Germinal center (tissue), 1 donor: ENCODE measurements at places on chromosomes 4 and X.

DNA sequence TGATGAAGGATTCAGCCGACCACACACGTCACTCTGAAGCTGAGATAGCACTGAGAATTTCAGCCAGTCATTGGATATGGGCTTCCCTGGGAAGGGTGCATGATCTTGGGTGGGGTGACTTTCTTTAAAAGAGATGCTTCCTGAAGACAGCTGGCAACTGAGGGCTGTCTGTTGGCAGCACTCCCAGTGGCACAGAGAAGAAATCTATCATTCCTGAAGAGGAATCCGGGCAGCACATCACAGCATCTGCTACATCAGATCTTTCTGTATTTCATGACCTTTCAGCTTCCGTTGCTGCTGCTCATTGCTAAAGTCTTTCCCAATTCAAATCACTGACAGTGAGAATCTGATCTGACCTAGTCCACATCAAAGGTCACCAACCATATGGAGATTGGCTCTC lies 193.8 kb upstream of the RBPJ start:
- no peak for DNase-seq

- no peak for DNase-seq
Measured at GRCh38 chrX:14506866-14507265, 22.5 kb upstream of the GLRA2 start.

- DNase-seq: no peak
Measured at GRCh38 chr4:5137927-5138326, 86.6 kb downstream of the STK32B start.

GRCh38 chrX:13069771-13070416 lies 25.5 kb upstream of the FAM9C start:
- DNase-seq: no peak

DNA sequence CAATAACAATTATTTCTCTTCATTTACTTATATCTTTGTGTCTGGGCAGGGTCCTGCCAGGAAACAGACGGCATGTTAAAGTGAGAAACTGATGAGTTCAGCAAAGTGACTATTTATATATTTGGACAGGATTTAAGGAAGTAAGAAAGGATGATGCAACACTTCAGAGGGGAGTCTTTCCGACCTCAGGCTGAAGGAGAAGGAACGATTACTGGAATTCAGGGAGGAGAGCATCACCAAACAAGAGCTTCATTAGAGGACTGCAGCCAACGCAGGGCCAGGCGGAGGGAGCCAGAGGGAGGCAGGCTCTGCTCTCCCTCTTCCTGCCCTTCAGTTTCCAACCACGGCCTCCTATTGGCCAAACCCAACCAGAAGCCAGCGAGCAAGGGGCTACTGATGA lies 1.5 kb upstream of the TLR7 start:
- no peak for DNase-seq

DNA sequence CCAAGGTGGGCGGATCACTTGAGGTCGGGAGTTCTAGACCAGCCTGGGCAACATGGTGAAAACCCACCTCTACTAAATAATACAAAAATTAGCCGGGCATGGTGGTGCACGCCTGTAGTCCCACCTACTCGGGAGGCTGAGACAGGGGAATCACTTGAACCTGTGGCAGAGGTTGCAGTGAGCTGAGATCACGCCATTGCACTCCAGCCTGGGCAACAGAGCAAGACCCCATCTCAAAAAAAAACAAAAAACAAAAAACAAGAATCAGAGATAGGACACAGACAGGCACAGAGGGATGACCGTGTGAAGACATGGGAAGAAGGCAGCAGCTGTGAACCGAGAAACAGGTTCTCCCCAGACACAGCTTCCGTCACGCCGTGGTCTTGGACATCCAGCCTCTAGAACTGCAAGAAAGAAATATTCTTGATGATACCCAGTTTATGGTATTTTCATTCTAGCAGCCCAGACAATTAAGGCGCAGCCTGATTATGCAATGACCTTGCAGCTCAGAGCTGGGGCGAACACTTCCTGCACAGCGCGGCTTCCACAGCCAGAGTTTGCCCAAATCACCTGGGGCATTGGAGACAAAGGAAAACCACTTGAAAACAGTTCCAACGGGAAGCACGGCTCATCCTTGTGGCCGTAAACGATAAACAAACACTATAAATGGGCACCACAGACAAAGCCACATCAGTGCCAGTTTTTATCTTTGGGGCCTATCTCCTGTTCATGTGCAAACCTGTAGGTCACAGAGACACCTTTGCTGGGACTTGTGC lies 4.2 kb upstream of the ARSD start:
- no peak for DNase-seq

- DNase-seq: no peak
Measured at GRCh38 chr4:80127870-80128419, 54.9 kb upstream of the ANTXR2 start.

GRCh38 chr4:147760176-147760575 lies 28.3 kb downstream of the ARHGAP10 start:
- DNase-seq: no peak

GRCh38 chr4:54723220-54723619 lies 65.5 kb downstream of the KIT start:
- no peak for DNase-seq

DNA sequence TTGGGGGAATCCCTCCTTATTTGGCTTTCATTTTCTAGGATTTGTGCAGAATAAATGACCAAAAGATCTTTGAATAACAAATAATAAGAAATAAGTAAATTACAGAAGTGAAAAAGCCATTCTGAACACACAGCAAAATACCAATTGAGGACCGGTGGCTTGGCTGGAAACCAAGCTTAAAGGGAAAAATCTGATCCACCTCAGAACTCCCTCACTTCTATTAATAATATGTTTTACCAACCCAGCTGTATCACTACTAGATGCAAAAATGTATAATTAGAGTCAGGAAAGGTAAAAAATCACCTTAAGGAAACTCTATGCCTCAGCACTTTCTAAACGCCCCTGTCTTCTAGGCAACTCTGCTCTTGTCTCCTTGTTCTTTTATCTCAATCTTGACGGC lies 77.3 kb downstream of the TSPAN5 start:
- no peak for DNase-seq

DNA sequence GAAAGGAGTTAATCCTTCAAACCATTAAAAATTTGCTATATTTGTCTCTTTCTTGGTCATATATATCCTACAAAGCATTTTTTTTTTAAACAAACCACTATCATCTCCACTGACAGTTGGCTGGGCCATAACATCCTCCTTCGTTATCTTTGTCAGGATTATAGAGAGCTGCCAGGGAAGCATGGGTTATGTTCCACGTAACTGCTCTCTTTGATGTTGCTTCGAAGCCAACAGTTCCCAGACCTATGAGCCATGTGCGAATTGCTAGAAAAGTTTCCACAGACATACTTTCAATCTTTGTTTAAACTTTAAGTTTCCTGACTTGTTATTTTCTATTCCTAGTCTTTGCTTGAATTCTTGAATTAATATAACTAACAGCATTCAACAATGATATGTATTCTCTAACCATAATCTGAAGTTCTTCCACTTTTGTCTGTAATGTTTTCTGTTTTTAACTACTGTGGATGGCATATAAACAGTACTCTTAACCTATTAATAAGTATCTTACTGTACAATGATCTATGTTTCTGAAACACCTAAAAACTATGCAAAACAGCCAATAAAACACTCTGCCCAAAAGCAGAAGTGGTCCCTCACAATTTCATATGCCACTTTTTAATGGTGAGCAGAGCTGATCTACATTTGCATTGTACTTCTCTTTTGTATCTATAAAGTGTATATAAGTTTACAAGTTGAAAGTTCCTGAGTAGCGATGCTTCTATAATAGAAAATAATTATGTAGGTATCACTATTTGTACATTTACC lies 37.9 kb downstream of the EREG start:
- DNase-seq: peak; percentile 23

DNA sequence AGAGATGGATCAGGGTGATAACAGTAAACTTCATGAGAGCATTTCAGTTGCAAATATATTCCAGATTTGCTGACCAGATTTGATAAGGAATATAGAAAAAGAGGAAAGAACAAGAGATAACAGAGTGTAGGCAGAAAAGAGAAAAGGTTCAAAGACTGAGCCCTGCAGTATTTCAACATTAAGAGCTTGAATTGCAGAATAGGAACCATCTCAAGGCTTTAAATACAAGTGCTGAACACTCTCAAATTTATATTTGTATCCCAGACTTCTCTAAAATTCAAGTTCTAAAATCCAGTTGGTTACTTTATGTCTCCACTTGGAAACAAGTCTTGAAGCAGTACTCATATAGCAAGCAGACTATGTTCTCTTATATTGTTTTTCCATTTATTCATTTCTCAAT lies 9.7 kb upstream of the MYOZ2 start:
- DNase-seq: no peak

- peak; percentile 29 for DNase-seq
Measured at GRCh38 chr4:73257651-73258435, 755 bp downstream of the ANKRD17 start.

DNA sequence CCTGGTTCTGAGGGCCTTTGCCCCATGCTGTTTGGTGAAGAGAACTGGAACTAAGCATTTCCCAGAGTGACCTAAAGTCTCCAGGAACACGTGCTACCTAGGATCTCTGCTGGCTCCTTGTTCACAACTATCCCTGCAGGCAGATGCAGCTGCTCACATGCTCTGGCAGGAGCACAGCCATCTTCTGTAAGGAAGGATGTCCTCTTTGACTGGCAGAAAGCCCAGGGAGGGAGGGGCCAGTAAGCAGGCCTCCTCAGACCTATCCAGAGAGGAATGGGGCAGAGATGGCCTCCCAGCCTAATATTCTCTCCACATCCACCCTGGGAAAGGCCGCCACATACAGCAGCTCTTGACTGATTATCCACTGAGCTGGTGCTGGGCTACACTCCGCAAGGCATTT lies 142.8 kb upstream of the EOLA2 start:
- no peak for DNase-seq

DNA sequence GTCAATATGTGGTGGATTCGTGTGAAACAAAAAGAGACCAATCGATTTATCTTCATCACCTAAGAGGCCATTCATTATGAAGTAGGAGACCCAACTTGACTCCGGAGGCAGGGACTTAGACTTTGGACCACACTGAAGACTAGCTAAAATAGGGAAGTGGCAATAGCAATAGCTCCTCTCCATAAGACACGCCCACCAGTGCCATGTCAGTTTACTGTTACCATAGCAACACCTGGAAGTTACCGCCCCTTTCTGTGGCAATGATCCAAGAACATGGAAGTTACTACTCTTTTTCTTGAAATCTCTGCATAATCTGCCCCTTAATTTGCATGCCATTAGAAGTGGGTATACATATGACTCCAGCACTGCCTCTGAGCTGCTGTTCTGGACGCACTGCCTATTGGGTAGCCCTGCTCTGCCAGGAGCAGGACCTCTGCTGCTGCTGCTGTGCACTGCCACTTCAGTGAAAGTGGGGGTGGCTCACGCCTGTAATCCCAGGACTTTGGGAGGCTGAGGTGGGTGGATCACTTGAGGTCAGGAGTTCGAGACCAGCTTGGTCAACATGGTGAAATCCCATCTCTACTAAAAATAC lies 163.2 kb downstream of the PRKX start:
- no peak for DNase-seq

DNA sequence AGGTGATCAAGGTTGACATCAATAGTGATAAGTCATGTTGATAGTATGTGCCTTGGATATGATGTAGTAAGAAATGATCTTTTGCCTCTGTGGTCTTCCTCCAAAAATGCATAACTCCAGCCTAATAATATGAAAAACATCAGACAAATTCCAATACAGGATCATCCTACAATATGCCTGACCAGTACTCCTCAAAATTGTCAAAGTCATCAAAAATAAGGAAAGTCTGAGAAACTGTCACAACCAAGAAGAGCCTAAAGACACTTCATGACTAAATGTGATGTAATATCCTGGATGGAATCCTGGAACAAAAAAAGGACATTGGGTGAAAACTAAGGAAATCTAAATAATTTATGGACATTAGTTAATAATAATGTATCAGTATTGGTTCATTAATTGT lies 50.3 kb upstream of the LCORL start:
- no peak for DNase-seq

DNA sequence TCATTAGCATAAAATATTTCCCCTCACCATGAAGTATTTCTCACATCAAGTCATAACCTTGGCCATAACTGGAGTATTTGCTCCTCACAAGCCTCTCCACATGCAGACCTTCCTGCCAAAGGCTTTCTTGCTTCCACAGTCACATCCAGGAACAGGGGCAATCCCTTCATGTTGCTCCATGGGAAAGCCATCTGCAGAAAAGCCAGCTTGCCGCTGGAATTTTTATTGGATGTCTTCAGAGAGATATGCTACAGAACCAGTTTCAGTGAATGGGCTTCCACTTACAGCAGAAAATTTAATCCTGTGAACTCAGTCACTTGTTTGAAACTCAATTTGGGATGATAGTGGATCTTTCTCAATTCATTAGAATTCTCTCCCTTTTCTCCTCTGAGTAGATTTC lies 3.2 kb upstream of the CDKN2AIP start:
- DNase-seq: no peak

GRCh38 chr4:159398236-159398638 lies 295.4 kb downstream of the RAPGEF2 start:
- DNase-seq: no peak

DNA sequence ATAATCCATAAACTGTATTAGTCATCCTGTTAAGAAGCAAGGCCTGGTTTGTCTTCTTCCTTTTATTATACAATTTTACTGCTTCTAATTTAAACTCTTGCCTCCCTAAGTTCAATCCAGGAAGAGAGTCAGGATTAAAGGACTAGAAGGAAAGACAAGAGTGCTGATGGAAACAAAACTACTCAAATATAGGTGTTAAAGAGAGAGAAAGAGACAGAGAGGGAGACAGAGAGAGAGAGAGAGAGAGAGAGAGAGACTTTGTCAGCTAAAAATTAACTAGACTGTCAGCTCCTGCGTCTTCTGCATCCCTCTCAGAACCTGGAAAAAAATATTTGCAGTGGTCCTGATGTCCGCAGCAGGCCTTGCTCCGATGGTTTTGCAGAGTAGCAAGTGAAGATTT lies 13.5 kb upstream of the FGG start:
- no peak for DNase-seq

DNA sequence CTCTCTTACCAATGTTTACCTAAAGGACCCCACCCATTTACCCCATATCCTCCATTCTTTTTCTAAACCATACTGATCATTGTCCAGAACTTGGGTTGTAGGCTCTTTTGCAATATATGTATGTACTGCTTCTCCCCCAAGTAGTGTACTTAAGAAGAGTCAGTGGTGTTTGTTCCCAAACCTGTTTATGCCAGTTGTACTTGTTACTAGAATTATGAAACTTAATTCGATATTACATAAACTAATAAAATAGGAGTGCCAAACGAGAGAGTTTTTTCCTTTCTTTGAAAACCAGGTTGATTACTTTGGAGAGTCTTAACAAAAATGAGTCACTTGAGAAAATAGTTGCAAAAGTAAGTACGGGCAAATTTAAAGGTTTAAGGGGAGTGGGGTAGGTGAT lies 96.3 kb downstream of the GEMIN8 start:
- DNase-seq: no peak

GRCh38 chrX:107600366-107600765 lies 27.9 kb upstream of the PRPS1 start:
- DNase-seq: no peak

DNA sequence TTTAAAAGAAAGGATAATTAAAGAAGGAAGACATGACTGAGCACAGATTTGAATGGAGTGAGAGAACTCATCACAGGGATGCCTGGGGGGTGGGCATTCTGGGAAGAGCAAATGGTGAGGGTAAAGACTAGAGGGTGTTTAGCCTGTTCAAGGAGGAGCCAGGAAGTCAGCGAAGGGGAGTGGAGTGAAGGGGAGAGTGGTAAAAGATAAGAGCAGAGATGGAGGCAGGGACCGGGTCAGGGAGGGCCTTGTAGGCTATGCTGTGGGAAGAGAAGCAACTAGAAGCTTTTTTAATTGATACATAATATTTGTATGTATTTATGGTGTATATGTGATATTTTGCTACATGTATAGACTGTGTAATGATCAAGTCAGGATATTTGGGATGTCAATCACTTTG lies 2.2 kb upstream of the VGLL1 start:
- no peak for DNase-seq

GRCh38 chr4:163598028-163598427 lies 103.5 kb downstream of the TMA16 start:
- no peak for DNase-seq
